ENCODE measurements at places on chromosomes 3 and 15.

DNA sequence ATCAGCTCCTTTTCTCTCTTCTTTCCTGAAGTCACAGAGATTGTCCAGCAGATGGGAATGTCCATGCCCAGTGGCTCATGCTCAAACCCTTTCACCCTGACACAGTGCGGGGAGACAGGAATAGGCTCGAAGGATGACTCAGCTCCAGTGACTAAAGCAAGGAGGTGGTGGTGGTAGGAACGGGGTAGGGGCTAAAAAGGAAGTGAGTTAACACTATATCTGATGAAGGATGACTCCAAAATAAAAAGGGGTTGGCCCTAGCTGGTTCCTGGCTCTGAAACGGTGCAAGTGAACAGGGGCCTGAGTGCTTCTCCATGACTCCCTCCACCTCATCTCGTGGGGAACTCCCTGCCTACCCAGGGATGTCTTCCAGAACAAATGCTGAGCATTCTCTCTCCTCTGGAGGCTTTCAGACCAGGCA is 167.4 kb upstream of the LPP start:
- no peak for DNase-seq

DNA sequence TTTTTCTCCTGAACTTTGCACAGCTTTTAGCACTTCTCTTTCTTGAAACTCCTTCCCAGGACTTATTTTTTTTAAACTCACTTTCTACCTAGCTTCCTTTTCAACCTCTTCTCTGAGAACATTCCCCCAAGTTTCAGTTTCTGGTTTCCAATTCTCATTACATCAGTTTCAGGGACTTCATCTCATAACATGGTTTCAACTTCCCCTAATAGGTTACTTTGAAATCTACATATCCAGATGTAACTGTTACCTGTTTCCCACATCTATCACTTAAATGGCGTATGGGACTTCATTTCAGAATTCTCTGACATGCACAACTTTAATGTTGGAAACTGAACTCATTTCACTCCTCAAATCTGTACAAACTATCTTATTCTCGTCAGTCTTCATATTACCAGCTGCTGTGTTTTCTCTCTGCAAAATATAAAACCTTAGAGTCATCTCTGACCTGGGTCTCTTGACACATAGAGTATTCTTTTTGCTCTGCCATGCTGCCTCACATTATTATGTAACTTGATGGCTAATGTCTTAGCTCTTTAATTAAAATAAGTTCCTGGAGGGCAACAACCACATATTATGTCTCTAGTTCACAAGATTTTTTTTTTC is 58.4 kb downstream of the NME9 start:
- no peak for DNase-seq

- no peak for DNase-seq
Measured at GRCh38 chr15:85142312-85142711, 160.7 kb downstream of the PDE8A start.

DNA sequence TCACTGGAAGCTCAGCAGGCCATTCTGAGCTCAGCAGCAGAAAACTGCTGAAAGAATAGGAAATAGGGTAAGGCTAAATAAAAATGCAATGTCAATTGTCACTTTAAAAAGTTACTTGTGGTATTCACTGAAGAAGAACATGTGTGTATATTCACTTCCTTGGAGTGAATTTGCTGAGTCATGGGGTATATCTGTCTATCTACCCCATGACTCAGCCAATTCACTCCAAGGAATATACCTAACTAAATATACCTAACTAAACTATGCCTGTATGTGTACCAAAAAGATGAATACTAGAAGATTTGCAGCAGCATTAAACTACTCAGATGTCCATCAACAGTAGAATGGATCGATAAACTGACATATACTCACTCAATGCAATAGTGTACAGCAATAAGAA is 69.5 kb upstream of the KCNAB1 start:
- DNase-seq: no peak

GRCh38 chr3:102084704-102085103 is 235.4 kb downstream of the NFKBIZ start:
- DNase-seq: no peak
